ENCODE measurements at places on chromosomes 7 and 10.

DNA sequence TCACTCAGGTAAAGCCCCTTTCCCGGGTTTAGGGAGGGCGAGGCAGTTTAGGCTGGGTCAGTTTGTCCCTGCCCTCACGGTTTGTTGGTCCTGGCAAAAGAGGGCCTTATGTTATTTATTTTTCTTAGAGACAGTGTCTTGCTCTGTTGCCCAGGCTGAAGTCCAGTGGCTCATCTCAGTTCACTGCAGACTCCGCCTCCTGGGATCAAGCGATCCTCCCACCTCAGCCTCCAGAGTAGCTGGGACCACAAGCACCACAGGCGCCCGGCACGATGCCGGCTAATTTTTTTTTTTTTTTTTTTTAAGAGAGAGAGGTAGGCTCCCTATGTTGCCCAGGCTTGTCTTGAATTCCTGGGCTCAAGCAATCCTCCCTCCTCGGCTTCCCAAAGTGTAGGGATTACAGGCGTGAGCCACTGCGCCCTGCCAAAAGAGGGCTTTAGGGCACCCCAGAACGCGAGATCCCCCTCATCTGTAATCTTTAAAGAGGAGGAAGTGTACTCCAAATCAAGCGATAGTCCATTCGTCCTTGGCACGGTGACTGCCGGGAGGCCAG is 626 bp upstream of the BMS1 start:
- no peak for DNase-seq

GRCh38 chr10:96416643-96417042 is 57.8 kb upstream of the OPALIN start:
- DNase-seq: no peak

GRCh38 chr10:90504172-90504571 is 353.7 kb downstream of the HTR7 start:
- no peak for DNase-seq

DNA sequence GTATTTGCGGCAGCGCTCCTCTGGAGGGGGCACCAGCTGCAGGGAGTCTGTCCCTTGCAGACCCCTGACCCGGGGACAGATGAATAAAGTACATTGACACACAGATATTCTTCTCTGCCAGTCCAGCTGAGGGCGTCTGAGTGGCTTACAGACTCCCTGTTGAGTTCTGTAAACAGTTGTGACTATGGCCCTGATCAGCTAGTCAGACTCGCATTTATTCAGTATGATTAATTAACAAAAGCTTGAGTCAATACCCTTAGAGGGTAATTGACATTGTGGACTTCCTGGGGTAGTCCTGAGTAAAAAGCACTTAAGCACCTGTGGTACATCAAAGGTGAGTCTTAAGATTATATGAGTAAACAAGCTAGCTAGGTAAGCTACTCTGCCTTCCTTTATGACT is 21.0 kb downstream of the ANKRD30A start:
- no peak for DNase-seq

DNA sequence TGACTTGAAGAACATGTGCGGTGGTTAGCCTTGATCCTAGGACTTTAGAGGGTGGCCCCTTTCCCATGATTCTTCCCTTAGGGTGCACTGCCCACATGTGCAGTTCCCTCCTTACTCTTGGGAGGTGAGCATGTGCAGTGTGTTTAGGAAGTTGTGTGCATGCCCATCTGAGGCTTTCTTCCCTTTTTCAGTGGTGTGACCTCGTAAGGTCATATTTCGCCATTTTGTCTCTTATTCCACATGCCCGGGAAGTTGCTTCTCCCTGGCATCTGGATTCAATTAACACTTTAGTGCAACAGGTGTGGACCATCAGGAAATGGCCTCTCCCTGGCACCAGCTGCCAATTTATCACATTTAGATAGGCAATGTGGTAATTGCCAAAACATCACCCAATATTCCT is 380.6 kb upstream of the VSTM2A start:
- no peak for DNase-seq

All from NCI-H1417 treated with DMSO at 0.1 percent for 48 hours (cell line).